NCI-H146 (cell line): ENCODE measurements at places on chromosomes 2 and 18.

DNA sequence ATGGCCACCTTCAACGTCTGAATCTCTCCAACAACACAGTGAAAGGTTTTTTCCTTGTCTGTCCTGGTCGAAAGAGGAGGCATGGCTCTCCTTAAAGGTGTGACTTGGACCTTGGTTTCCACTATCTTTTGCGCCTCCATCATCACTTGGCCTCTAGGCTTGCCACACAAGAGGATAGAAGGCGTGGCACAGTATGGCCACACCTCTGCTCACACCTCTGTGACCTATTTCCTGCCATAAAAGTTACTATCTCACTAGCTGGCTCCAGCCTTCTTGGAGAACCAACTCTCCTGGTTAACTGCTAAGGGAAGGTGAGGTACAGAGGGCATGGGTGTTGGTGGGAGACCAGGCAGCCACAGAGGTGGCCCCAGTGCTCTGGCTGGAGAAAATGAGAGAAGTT is 165.9 kb downstream of the UXS1 start:
- no peak for DNase-seq

DNA sequence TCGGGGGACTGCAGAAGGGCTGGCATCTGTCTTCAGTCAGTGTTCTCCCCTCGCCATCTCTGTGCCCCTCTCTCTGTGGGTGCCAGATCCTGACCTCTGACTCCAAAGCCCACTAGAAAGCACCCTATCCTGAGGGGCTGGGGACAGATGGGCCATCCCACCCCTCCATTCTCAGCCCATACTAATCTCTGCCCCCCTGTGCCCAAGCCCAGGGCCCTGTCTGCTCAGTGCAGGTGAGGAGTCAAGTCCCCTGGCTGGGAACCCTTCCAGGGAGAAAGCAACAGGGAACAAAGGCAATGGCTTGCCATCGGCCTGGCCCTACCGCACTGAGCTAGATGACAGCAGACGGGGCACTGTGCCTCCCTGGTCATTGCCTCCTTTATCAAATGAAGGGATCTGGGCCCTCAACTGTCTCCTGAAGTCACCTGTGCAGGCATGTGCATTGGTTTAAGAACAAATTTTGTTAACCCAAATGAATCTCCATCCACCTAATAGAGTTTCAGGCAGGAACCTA is 42.7 kb upstream of the ID2 start:
- no peak for DNase-seq

- peak; percentile 79 for DNase-seq
These were observed 640 bp downstream of the ROCK2 start for GRCh38 chr2:11343650-11344341.

- DNase-seq: no peak
These were observed 674.8 kb upstream of the ZEB2 start for GRCh38 chr2:145194673-145195072.

DNA sequence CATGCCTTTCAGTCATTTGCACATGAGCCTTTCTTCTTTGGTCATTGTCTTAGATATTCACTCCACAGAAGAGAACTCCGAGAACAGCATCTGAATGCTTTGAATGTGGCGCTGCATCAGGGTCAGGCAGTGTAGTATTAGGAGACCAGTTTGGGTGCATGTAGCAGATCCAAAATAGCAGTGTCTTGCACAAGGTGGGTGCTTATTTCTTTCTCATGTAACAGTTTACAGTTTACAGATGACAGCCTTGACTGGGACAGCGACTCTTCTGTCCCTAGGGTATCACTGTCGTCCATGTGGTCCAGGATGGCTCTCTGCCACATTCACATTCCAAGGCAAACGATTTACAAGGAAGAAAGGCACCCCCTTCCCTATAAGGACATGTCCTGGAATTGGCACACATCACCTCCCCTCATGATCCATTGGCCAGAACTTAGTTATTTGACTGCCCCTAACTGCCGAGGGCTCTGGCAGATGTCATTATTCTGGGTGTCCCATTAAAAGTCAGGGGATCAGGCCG is 101.0 kb downstream of the STPG4 start:
- no peak for DNase-seq

DNA sequence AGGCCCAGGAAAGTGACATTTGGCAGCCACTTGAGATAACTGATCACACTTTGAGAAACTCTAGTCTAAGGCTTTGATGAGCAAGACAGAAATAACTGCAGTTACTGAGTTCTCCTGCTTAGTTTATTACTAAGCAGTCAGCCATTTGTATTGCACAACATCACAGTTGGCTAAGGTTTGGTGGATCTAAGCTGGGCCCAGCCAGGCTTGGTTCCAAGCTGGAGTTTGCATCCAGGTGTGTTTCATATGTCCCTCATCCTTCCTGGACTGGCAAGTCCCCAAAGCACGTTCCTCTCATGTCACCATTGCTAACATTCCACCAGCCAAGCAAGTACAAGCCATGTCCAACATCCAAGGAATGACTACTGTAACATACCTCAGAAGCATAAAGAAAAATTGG is 71.3 kb upstream of the ZNF532 start:
- no peak for DNase-seq

DNA sequence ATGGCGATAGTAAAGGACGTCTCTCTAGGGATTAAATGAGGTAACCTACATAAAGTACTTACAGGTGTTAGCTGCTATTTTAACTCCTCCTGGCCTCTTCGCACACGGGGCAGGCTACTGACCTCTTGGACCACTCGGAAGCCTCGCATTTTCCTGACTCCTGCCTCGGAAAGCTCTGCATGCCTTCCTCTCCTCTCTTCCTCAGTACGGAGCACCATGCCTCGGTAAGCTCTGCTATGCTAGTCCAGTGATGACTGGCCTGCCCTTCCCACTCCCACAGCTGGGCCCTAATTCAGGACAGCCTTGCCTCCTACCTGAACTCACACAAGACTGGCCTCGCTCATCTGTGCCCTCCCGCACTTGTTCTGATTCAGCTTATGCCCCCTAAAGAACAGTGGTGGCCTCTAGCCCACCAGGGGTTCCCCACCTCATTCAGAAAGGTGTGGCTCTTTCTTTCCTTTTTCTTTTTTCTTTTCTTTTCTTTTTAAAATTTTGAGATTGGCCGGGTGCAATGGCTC is 22.7 kb upstream of the HPCAL1 start:
- DNase-seq: no peak

GRCh38 chr2:160402997-160403979 is 90.3 kb downstream of the RBMS1 start:
- DNase-seq: no peak

DNA sequence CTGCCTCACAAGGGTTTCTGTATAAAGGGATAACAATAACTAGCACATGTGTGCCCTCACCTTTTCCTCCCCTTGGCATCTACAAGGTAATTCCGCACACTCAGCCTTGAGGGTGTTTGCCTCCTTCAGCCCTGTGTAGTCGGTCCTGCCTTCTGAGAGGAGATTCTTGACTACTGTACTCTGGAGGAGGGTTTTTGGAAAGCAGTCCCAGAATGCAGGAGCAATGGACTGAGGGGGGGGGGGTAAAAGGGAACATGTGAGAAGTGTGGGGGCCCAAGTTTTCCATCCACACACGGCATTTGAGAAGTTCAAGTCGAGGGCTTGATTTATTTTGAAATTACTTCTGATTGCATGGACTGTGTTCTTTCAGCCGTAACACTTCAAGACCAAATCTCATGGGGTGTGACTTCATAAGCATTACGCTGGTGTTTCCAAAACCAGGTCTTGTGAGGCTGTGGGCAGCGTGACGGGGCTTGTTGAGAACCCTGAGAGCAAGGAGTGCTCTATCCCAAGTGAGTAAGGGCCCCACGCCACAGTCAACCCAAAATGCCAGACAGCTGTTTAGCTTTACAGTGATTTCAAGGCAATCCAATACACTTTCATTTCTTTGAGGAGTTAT is 198.7 kb upstream of the MEIS1 start:
- no peak for DNase-seq

DNA sequence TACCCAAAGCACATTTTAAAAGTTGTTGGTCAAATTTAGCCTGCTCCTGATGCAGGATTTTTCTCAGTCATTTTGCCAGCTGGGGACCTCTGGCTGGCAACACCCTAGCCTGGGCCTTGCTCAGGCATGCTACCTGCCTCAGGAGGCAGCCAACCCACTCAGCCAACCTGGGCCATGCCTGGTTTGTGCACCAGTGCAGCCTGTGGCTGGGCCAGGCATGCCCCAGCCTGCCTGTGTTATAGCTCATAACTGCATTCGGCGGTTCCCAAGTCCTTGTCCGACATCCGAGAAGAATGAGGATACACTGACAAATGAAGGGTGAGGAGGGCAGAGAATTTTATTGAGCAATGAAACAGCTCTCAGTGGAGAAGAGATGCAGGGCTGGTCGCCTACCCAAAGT is 608.0 kb downstream of the SUCLG1 start:
- no peak for DNase-seq
